ENCODE measurements at places on chromosomes 5 and 9. TPM values are rescaled to one million over a fixed set of nuclear protein-coding genes. Genes with fewer than 3 reads are reported as not detected.
A peak's percentile ranks its signal among the peaks of the same experiment; 100 is the strongest.

GRCh38 chr5:56326116-56326515, 93.0 kb upstream of the ANKRD55 start:
- no peak for DNase-seq

DNA sequence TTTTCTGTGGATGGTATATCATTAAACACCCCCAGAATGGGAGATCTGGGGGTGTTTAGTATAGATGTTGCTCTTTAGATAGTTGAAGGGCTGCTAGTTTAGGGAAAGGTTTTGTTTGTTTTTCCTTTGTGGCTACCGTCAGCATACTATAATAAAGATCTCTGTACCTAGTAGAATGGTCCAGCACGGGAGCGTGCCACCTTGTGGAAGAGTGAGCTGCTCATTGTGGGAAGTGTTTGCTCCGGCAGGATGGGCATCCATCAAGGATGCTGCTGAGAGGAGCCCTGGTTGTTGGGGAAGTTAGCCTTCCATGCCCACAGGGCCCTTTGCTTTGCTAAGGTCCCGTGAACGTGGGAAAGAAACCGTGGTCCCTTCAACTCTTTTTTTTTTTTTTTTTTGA, 113.1 kb downstream of the LIFR start:
- DNase-seq = no peak

The TLR4 gene
- total RNA-seq = under 0.01 TPM

- no peak for DNase-seq
Measured at GRCh38 chr9:114131808-114132549, 23.4 kb upstream of the COL27A1 start.

DNA sequence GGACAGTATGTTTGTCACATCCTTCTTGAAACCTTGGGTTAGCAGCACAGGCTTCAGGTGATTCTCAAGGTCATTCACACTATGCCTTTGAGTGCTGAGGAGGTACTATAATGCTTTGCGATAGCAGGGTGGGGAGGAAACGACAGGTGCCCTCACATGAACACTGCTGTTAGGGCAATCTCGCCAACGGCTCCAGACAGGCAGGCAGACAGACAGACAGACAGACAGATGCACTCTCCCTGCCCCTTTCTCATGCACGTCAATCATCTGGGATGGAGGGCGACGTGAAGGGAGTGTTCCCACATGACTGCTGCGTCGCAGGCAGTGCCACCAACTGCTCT, 82.9 kb downstream of the RAPGEF1 start:
- DNase-seq = no peak

- DNase-seq = no peak
Measured at GRCh38 chr5:120093178-120093577, 370.9 kb upstream of the PRR16 start.

- no peak for DNase-seq
Measured at GRCh38 chr5:149285153-149285552, 13.5 kb downstream of the AFAP1L1 start.

- no peak for DNase-seq
Measured at GRCh38 chr9:70135176-70135575, 91.5 kb downstream of the MAMDC2 start.

DNA sequence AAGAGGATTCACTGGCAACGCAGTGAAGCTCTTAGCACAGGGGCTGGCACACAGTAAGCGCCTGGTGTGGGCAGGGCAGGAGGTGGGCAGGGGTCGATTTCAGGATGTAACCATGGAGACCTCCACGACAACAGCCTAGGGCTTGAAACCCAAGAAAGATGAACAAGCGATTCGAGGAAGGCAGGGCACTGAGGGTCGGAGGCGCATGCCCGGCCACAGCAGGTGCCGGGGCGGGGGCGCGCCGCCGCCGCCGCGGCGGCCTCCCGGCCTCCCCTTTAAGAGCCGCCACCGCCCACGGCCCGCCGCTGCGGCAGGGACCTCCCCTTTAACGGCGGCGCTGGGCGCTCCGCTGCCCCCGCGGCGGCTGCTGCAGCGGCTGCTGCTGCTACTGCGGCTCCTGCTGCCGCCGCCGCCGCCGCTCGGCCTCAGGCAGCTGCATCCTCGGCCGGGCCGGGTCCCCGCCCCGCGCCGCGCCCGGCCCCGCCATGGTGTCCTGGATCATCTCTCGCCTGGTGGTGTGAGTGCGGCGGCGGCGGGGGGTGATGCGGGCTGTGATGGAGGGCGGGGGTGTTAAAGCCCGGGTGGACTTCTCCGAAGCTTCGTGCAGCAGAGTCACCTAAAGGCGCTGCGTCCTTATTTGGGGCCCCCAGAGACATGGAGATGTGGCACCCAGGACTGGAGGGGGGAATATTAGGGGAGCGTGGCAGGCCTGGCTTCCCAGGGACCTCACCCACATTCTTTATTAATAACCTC, at the start of gene REEP2:
TSS of gene REEP2 (plus strand) at position 334 of the 753 bp plus-strand sequence. CDS start at position 486, 152 bp downstream.
- DNase-seq = peak; percentile 47

The ALDH1A1 gene
- total RNA-seq = not detected
